ENCODE measurements at places on chromosomes 2 and 18.

GRCh38 chr2:218319813-218320365, 27.6 kb upstream of the TMBIM1 start:
- no peak for DNase-seq

DNA sequence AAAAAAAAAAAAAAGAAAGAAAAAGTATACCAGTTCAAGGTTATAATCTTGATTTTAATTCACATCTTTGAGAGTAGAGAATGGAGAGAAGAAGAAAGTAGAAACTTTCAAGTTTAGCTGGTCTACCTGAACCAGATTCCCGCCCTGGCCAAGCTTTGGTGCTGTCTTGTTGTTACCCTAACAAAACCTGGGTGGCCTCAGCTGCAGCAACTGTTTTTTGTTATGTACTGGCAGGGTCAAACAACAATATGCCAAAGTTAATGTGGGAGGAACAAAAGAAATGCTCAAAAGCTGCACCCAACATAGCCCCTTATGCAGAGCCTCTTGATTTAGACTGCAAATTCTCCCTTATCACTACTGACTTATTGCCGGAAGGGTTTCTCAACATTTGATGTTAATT, 165.3 kb upstream of the TFPI start:
- DNase-seq, result no peak

DNA sequence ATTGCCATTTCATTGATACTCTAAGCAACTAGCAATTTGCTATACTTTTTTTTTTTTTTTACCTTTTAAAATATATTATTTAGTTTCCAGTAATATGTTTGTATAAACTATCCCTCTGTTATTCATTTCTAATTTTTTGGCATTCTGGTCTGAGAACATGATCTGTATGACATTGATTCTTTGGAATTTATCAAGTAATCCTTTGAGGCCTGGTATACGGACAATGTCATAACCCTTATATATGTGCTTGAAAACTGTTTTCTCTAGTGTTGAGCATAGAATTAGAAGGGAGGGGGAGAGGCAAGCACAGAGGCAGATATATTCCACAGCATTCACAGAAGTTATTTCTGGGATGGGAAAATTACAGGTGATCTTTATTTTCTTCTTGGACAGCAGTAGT, 48.2 kb upstream of the POLE4 start:
- DNase-seq, result no peak

DNA sequence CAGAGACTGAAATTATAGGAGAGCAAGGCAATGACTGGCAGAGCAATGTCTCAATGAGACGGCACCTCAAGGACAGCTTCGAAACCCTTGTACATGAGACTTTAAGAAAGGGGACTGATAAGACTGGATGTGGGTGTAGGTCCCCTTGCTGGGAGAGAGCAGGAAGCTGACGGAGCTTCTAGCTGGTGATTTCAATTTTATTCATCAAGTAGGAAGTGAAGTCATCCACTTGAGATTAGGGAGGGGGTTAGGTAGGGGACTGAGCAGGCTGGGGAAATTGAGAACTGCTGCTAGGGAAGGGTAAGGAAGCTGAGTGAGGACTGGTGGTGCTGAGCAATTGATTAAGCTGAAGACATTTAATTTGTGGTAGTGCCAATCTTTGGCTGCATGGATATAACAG, 99.5 kb upstream of the ITGB6 start:
- no peak for DNase-seq

DNA sequence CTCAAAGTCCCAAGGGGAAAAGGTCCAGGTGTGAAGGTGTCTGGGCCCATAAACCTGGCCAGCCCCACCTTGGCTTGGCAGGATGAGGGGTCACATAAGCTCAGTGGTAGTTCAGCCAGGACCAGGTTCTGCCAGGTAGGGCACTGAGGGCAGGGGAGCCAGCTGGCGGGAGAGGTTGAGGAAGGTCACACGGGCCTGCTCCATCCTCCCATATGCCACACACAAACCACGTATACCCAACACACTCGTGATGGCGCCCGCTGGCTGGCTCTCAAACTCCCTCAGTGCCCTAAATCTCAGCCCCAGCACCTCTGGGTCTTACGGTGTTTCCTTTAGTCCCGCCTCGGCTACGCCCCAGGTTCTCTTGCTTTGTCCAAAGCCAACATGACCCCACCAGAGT, 160.5 kb downstream of the ZFP36L2 start:
- DNase-seq, result no peak

- no peak for DNase-seq
Measured at GRCh38 chr2:159695795-159696448, 16.4 kb upstream of the MARCHF7 start.

GRCh38 chr18:13563390-13563805, 163.0 kb downstream of the FAM210A start:
- DNase-seq, result no peak

DNA sequence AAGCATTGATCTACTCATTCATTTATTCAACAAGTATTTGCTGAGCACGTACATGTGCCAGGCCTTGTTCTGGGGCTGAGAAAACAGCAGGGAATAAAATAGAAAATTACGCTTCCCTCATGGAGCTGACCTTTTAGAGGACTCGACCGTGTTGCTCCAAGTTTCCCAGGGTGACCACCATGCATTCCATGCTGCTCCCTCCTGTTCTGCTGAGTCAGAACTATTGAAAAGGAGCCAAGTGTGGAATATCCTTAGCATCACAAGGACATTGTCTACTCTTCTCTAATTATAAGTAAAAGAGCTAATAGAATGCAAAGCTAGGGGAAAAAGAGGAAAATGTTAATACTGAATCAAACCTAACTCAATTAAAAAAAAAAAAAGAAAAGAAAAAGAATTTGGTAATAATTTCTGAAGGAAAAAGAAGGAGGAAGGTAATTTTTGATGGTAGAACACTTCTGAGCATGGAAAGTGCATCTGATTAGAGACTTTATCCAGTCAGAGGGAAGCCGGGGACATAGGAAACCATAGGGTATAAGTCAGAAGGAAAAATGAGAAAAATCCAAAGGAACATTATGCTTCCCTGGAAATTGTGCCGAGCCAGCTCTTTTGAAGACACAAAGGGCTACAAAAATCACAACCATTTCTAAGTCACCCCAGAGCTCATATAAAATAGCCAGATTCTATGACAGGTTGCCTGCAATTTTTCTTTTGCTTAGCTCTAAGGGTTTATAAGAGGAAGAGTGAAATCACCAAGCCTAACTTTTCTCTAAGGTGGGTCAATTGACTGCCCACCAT, 339.4 kb downstream of the RND3 start:
- DNase-seq, result no peak

DNA sequence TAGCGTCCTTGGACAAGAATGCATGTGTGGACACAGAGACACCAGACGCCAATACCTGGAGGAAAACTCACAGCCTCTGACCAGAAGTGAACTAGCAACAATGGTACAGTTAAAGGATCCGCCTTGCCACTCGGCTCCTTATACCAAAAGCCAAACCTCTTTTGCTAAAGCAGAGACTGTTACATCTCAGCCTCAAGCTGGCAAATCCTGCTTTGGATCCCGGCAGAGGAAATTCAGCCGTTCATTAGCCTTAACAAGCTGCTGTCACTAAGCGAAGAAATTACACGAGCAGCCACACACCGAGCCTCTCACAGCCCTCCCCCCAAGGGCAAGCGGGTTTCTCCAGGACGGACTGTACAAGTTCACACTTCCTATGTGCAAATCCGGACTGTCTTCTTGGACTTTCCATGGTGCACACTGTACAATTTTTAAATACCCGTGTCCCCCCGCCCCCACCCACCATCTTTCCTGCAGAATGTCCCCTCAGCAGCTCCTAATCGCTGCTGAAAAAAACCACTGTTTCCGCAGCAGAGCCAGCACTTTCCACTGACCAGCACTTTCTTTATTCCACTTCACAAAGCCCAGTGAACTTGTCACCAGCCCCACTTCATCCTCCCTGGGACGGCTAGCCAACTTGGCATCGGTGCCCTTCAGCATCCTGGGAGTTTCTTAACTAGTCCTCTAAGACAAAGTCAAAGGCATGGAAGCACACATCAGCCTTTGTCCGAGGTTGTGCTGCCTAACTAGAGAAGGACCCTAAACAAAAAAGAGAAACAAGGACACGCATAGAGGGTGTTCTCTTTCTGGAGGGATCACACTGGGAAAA, 1.5 kb downstream of the KLF7 start:
- DNase-seq, result peak; percentile 12

DNA sequence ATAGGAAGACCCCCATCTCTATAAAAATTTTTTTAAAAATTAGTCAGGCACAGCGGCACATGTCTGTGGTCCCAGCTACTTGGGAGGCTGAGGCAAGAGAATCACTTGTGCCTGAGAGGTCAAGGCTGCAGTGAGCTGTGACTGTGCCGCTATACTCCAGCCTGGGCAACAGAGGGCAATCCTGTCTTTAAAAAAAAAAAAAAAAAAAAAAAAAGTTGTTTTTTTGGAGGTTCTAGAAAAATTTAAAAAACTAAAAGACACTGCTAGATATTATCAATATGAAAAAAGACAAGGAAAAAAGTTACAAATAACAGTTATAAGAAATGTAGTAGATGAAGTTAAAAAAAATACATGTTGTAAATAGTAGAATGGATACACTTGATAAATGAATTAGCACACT, 56.1 kb upstream of the C2orf15 start:
- DNase-seq, result no peak

DNA sequence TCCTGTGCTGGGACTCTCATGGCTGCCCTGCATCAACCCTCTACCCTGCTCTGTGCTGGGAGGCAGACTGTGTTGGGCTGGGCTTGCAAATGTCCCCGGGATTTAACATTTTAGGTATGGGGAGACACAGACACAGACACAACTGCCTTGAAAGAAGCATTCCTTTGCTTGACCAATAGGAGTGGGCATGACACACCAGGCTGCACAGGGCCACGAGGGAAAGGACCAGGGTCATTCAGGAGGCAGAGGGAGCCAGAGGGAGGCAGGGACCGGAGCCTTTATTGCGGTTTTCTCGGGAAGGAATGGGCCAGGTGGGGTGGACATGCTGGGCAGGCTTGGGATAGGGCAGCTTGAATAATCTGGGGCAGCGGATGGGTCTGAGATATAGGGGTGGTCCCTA, 238.7 kb upstream of the COPS8 start:
- no peak for DNase-seq

- no peak for DNase-seq
Measured at GRCh38 chr18:28793901-28794300, 617.0 kb upstream of the CDH2 start.

DNA sequence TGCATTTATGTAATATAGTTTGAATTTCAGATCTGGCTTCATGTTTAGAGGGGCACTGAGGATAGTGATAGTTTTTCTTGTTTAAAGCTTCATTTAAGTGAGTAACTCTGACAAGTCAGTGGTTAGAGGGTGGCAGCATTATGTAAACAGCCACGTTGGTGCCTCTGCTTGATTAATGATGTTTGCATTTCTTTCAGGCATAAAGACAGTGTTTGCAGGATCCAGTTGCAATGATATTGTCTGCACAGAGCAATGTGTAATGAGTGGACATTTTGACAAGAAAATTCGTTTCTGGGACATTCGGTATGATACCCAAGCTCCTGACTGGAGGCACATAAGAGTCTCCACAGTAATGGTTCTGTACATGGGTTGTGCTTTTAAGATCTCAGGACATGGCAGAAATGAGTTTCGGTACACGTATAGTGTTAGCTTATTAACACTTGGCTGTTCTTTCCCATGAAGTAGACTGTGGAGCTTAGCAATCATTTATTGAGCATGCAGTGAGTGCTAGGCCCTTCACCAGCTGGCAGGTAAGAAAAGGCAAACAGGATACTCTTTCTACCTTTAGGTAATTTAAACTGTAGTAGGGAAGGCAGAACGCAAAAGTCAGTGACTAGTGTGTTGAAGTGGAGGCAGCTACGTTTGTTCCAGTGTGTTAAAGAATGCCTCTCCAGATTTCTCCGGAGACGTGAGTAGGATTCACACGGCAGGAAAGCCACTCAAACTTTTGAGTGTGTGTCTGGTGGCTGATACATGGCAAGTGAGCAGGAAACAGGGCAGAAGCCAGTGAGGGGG, 17.4 kb upstream of the SAG start:
- no peak for DNase-seq

DNA sequence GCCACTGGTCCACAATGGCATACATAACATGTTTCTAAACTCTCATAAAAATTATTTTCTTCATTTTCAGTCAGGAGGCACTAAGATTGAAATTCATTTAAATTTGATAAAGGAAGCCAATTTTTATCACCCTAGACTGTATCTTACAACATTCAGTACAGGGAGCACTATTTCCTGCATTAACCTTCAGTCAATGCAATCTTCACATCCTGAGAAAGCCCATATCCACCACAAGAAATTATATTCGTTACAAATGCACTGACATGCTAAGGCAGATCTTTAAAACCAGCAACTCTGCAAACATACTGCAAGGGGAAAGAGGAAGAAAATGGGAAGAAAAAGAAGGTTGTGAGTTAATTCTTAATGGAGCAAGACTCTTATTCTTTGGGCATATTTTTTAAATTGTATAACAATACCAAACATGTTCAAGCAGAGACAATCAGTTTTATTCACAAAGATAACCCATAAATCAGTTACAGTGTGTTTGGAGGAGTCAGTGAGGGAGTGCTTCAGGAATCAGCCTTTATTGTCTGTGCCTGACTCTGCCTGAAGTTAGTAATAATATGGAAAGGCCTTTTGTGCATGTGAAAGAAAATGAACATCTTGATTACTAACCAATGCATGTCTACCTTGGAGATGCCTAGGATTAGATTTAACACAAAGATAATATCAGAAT, 370.1 kb downstream of the FBXO15 start:
- no peak for DNase-seq

- DNase-seq, result no peak
Measured at GRCh38 chr2:48693645-48694044, 61.9 kb downstream of the LHCGR start.

DNA sequence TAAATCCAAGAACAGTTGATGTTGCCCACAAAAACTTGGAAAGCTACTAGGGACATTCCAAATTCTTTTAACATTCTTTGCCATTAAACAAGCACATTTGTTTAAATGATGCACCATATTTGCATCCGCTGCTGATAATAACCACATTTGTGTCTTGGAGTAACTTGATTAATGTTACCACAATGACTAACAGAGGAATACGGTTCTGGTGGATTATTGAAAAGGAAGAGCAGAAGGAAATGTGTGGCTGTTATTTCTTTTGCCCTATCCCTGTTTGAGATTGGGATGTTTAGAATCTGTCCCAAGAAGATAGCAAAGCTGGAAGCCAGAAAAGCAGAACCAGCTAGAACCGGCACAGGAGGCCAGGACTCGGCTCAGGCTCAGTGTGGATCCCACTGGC, 39.2 kb upstream of the RASGRP3 start:
- no peak for DNase-seq

DNA sequence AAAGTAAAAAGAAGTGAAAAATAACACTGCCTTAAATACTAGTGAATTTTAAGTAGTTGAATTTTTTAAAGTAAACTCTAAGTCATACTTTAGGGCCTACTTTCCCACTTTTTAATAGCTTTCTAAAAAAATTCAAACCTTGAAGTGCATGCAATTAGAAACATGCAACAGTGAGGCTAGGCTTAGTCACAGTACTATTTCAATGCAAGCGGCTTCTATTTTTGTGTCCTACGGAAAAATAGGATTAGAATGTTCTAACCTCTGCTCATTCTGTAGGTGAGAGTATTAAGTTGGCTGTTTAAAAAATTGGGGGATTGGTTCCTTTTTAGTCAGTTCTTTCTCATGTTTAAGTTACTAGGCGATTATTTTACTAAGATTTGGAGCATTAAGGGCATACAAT, 39.1 kb upstream of the PSMD14 start:
- DNase-seq, result no peak
